Prostate gland (tissue), 2 donors: ENCODE measurements at places on chromosomes 4 and X. TPM values are rescaled to one million over a fixed set of nuclear protein-coding genes. Genes with fewer than 3 reads are reported as not detected.
A peak's percentile ranks its signal among the peaks of the same experiment; 100 is the strongest.

SMR3B gene
- not detected for total RNA-seq

ASB9 gene
- 1.8 TPM for total RNA-seq

RIPPLY1 gene
- total RNA-seq, result not detected

RS1 gene
- total RNA-seq, result not detected

CT45A1 gene
- 1.0 TPM for total RNA-seq

DNA sequence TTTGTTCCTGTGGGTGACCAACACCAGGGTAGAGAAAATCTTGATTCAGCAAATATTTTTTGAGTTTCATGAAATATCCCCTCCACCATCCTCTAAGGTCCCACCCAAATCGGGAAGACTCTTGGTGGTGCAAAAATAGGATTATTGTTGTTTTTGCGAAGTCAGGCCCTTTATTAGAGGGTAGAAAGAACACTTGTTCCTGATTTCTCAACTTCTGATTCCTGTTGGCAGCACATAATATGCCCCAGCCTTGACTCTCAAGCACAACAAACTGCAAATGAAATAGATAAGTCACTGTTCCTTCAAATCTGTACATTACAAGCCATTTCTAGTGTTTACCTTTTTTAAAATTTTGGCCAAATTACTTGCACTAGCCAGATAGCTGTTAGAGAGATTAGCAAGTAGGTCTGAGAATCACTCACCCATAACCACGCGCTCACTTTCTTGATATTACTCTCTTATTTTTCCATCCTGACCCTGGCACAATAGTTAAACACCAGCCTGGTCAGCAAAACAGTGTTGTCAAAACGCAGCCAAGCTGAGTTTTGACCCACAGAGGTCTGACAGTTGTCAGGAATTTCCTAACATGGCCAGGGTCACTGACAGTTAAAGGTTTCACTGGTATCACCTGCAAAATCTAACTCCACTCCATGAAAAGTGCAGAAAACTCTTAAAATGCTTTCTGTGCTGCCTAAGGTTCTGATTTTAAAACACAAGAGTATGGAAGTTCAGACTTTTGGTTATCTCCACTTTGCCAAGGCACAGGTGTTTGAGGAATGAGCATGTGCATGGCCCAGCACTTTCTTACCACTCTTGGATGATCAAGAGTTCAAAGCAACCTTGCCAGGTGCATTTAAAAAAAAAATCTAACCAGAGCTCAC is 69.8 kb downstream of the RBM47 start:
- H3K36me3 ChIP-seq, result no peaks in the 10 kb centered on the region
- H3K27ac ChIP-seq, result peak overlapping the region; percentile 45
- no peak for DNase-seq
- H3K4me3 ChIP-seq, result no peak overlapping the region
- H3K27me3 ChIP-seq, result no peaks in the 10 kb centered on the region

- H3K4me1 ChIP-seq, result no peaks in the 10 kb centered on the region
- H3K4me3 ChIP-seq, result no peak overlapping the region
- no peak overlapping the region for H3K27ac ChIP-seq
- H3K27me3 ChIP-seq, result no peaks in the 10 kb centered on the region
- no peak for DNase-seq
Measured at GRCh38 chr4:137069473-137069872, 462.8 kb downstream of the PCDH18 start.

- no peak for DNase-seq
- no peaks in the 10 kb centered on the region for H3K4me1 ChIP-seq
- no peaks in the 10 kb centered on the region for H3K27me3 ChIP-seq
Measured at GRCh38 chr4:80322716-80323115, 12.8 kb upstream of the CFAP299 start.

DNA sequence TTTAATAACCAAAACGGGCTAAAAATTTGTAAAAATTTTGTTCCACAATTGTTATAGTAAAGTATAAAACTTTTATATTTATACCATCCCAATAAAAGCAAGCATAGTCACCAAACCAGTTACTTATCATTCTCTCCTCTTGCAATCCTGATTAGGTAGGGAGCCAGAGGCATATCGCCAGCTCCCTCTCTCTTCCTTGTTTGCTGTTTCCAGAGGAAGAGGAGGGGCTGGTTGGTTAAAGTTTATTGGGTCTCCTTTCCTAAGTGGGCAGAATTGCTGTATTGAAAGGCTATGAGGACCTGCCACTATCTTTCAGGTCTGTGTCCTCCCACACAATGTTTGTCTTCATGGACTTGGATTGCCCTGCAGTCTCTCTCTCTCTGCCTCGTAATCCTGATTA is 29.6 kb upstream of the BBS12 start:
- no peak overlapping the region for H3K27ac ChIP-seq
- peak; percentile 76 for DNase-seq
- H3K27me3 ChIP-seq, result no peaks in the 10 kb centered on the region
- no peaks in the 10 kb centered on the region for H3K36me3 ChIP-seq
- peaks cover 4% of the 10 kb centered on the region for H3K4me1 ChIP-seq

DNA sequence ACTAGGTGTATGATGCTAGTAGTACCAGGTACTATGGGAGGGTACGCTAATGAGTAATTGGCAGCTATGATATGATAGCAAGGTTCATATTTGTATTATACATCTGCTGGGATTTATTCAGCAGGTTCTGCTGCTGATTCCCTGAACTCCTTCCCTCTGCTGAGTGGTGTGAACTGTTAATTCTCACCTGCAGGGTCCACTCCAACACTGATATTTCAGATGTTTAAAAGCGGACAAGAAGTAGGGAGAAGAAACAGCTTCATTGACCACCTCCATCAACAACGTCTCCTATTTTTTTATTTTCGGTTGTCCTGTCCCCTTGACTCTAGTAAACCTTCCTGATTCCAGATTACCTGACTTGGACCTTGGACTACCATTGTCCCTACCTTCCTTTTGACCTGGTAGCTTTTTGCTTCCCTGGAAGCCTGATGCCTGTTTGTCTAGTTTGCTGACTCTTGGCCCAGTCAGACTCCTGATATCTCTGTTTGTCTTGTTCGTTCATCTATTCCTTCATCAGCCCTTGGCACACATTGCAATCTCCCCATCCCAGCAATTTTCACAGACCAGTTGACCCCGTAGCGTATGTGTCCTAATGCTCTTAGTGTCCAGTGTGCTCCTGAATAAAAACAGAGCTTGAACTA is 34.0 kb upstream of the RNF128 start:
- no peaks in the 10 kb centered on the region for H3K36me3 ChIP-seq
- no peak overlapping the region for H3K4me3 ChIP-seq
- H3K4me1 ChIP-seq, result no peaks in the 10 kb centered on the region
- no peak overlapping the region for H3K27ac ChIP-seq

DNA sequence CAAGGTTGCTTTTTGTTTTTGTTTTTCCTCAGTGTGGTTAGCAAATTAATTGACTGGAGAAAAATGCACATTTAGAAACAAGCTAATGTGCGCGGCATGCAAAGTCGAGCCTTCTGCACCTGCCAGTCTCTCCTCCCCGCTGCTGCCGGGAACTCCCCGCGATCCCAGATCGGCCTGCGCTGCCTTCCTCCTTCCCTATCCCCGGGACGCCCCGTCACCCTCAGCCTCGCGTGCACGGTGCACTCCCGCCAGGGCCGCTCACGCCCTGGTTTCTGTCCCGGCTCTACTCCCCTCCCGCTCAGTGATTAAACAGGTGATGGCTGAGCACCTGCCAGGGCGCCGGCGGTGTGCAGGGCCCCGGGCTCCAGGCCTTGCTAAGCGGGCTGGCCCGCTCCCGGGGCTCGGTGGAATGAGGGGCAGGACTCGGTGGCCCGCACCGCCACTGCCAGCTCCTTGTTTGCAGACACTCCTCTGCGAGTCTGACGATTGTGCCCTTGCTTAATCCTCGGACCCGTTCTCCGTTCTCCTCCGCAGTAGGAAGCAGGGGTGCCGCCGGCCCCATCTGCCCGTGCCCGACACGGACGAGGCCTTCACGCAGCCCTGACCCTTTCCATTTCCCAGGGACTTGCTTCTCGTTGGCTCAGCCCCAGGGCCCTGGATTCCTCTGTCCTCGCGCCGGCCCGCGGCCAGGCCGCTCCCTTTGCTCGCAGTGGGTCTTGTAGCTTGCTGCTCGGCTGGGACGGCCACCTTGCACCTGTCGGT is 143.4 kb downstream of the TRIML1 start:
- no peaks in the 10 kb centered on the region for H3K36me3 ChIP-seq
- no peak for DNase-seq
- no peaks in the 10 kb centered on the region for H3K27me3 ChIP-seq

- DNase-seq, result no peak
- H3K27me3 ChIP-seq, result no peaks in the 10 kb centered on the region
- no peaks in the 10 kb centered on the region for H3K4me1 ChIP-seq
- no peak overlapping the region for H3K27ac ChIP-seq
Measured at GRCh38 chr4:45638641-45639040, 485.2 kb downstream of the GABRG1 start.

DNA sequence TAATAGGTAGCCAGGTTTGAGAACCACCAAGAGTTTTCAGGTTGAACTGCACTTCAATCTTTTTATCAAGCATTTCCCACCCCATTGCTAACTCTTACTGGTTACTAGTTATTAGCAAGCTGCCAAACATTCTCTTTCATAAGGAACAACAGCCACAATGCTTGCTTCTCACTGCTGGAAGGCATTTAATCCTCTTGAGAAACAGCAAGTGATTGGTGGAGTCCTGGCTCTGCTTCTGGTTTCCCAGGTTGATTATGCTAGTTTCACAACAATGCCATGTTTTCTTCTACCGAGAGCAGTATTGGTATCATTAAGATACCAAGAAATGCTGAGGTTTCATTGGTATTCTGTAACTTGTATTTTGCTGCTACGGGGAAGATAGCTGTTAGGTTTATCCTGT is 32.2 kb upstream of the TXLNG start:
- no peak overlapping the region for H3K4me3 ChIP-seq
- no peaks in the 10 kb centered on the region for H3K36me3 ChIP-seq
- H3K27me3 ChIP-seq, result no peaks in the 10 kb centered on the region
- no peak for DNase-seq
- no peak overlapping the region for H3K27ac ChIP-seq

DNA sequence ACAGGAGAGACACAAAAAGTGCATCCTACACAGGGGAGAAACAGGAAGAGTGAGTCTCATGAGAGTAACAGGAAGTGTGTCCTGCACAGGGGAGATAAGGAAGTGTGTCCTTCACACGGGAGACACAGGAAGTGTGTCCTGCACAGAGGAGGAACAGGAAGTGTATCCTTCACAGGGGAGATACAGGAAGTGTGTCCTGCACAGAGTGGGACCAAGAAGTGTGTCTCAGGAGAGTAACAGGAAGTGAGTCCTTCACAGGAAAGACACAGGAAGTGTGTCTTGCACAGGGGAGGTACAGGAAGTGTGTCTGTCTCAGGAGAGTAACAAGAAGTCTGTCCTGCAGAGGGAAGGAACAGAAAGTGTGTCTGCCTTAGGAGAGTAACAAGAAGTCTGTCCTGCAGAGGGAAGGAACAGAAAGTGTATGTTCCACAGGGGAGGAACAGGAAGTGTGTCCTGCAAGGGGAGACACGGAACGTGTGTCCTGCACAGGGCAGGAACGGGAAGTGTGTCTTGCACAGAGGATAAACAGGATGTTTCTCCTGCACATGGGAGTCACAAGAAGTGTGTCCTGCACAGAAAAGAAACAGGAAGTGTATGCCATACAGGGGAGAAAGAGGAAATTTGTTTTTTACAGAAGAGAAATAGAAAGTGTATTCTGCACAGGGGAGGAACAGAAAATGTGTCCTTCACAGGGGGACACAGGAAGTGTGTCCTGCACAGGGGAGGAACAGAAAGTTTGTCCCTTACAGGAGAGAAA is 102.0 kb downstream of the ARSF start:
- H3K36me3 ChIP-seq, result no peaks in the 10 kb centered on the region
- H3K4me3 ChIP-seq, result no peak overlapping the region
- DNase-seq, result no peak
- H3K27me3 ChIP-seq, result no peaks in the 10 kb centered on the region

GRCh38 chr4:183468210-183469095 is 24.0 kb downstream of the CDKN2AIP start:
- no peaks in the 10 kb centered on the region for H3K36me3 ChIP-seq
- no peak overlapping the region for H3K27ac ChIP-seq
- no peak for DNase-seq
- H3K4me1 ChIP-seq, result no peaks in the 10 kb centered on the region
